ENCODE measurements at places on chromosomes 5 and 9.

DNA sequence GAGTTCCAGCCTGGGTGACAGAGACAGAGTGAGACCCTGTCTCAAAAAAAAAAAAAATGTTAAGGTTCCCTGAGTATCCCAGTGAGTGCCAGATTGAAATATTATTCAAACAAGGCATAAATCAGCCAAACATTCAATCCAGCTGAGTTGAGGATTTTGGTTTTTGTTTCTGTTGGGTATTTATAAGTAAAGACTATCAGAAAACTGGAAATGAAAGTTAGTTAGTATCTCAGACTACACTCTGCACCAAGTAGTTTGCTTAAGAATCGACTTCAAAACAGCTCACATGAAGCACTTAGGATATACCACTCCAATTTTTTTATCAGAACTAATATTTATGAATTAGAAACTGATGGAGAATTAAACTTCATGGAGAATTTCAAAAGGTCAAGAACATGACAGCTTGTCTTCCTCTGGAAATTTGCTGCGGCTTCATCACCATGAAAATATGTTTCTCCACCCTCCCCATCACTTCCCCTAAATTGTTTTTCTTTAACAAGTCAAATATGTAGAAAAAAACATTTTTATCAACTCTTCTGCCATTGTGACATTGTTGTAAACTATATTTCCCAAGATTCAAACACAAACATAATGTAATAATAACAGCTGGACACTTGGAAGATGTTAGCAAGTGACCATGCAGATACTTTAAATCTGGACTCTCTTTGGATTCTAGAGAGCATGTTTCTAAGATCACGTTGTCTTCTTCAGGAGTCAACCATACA lies 110.0 kb upstream of the PTGER4 start:
- no peak for DNase-seq

GRCh38 chr5:61215996-61216395 lies 53.7 kb upstream of the SMIM15 start:
- DNase-seq: no peak

DNA sequence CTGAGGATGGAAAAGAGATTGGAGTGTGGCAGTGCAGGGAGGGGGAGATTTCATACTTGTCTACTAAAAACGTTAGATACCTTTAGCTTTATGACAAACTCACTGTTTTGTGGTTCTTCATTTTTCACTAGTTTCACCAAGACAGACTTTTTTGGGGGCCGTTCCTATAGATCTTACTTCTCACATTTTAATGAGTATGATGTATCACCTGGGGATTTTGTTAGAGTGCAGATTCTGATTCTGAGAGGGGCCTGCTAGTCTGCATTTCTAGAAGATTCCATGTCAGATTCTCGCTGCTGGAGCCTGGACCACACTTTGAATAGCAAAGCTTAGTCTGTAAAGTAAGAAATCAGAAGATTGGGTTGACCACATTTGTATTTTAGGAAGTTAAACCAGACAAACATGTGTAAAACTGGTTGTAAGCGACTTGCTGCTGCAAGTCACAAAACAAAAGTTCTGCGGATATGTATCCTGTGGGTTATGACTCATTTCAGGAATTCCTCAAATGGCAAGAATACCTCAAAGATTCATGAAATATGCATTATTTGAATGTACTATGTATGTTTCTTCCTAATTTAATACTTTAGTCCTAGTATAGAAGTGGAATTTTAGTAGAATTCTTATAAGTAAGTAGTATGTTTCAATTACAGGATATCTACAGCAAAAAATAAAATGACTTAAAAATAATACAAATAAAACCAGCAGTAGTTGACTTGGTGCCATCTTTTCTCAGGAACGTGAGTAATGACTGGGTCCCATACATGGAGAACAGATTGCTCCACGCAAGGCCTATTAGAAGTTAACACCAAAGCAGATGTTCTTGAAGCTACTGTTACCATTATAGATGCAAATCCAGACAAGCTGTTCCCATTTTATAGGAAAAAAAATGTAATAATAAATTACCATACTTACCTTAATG lies 27.8 kb downstream of the NFIL3 start:
- DNase-seq: no peak

- DNase-seq: no peak
Observed at GRCh38 chr5:110846398-110847001, 107.7 kb downstream of the SLC25A46 start.

GRCh38 chr9:4519604-4520003 lies 29.3 kb downstream of the SLC1A1 start:
- no peak for DNase-seq

- DNase-seq: no peak
Observed at GRCh38 chr5:168073311-168073710, 218.1 kb upstream of the WWC1 start.
